ENCODE measurements at places on chromosomes 2 and 18.

GRCh38 chr2:137963535-137964065 lies 673 bp upstream of the HNMT start:
- no peak for DNase-seq

DNA sequence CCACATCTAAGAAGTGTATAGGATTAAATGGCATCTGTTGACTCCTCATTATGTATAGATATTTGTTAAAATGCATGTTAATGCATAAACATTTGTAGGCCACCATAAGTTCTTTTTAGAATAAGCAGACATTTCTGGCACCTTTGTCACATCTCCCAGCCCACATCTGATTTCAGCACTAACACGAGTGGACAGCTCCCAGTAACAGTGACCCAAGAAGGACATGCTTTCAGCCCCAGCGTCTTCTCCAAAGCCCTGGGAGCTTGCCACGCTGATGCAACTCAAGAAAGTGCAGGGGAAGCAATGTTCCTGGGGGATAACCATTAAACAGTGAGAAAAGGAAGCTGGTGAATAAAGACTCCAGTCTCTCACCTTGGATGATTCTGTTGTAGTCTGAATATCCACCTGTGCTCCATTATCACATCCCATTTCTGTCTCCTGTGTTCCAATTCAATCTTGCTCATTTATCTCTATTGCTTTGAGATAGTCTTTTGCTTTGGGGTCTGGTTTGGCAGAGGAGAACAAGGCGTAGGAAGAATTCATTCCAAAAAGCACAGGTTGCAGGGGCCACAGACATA lies 182.6 kb upstream of the THSD7B start:
- no peak for DNase-seq

DNA sequence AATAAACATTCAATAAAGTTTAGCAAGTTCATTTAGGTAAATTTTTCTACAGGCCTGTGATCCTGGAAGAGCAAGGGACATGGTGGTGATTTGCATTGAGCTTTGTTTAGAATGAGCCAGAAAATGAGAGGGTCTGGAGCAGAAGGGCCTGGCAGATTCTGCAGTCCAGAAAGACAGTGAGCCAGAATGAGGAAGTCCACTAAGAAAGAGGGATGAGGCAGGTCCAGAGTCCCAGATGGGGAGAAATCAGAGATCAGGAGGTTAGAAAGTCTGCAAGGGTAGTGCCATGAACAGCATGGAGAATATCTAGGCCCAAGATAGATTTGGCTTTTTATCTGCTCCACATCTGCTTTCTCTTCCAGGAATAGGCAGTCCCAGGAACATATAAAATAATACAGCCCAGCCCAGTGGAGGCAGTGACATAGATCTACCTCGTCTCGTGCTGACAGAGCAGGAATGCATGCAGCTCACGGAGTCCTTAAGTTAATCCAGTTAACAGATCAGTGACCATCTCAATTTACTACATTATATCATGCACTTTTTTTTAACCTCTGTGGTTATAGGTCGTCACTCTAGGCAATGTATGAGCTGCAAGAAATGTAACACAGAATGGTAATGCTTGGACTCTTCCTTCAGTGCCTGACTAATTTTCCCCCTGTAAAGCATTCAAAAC lies 429.0 kb downstream of the SUCLG1 start:
- DNase-seq = no peak

GRCh38 chr2:133787207-133787606 lies 218.9 kb upstream of the NCKAP5 start:
- DNase-seq = no peak

- peak; percentile 59 for DNase-seq
Observed at GRCh38 chr2:222423632-222424275, 589 bp upstream of the SGPP2 start.

- DNase-seq = no peak
Observed at GRCh38 chr2:199751492-199752120, 99.4 kb downstream of the FTCDNL1 start.

GRCh38 chr2:173881461-173881860 lies 83.7 kb downstream of the SP3 start:
- no peak for DNase-seq

GRCh38 chr18:43116699-43117294 lies 1.3 kb upstream of the RIT2 start:
- DNase-seq = no peak

GRCh38 chr18:76757335-76757734 lies 65.0 kb upstream of the ZNF236 start:
- no peak for DNase-seq

DNA sequence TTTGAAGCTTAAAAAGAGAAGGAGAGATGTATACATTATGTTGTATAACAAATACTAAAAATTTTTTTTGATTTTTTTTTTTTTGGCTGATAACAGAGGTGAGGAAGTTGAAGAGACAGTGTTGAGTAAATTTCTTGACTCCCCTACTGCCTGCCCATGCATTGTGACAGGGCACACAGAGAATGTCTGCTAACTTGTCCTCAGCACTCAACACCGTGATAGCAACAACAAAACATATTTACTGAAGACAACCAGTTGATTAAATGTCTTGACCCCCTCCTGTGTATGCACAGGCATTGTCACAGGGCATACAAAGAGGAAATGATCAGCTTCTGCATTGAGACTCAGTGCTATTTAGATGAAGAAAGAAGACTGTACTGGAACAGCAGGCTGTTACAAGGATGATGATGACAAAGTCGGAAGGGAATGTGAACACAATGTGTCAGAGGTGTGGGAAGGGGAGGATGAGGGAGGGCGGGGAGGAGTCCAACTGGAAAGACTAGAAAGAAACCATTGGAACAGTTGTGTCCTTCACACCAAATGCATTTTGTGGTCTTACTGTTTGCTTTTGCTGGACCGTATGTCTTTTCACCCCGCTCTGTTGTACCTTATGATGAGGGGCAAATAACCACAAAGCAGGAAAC lies 89.5 kb downstream of the CERS6 start:
- no peak for DNase-seq

DNA sequence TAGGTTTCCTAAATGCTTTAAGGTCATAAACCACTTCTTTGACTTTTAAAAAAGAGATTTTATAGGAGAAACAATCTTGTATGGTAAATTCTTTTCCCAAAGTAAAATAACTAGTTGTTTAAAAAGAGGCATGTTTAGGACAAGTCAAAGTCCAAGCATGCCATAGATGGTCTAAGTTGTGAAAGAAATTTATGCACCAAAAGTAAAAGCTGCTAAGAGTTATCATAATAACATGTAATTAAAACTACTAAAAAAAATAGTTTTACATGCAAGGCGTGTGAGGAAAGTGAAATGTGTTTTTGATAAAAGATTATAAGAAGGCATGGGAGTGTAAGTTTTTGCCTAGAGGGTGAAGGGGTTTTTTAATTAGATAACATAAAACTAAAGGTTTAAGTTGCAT lies 22.5 kb downstream of the FAM210A start:
- no peak for DNase-seq

GRCh38 chr18:21359746-21360145 lies 117.7 kb downstream of the GREB1L start:
- DNase-seq = no peak

DNA sequence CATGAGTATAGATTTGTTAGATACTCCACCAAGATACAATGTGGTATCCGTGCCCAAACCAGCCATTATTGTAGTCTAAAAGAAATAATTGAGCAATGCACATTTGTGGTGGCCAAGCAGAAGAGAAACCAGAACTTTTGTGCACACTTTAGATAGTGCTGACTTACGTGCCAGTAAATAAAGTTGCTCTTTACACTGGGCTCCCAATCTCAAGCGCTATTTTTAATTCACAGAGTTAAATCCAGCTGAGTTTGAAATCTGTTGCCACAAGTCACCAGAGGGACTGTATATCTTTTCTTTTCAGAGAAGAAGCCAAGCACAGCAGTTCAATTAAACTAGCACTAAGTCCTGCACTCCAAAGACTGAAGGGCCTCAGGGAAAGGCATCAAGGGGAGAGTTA lies 680.4 kb downstream of the TDRD15 start:
- DNase-seq = no peak

GRCh38 chr2:98872526-98872925 lies 63.5 kb downstream of the CRACDL start:
- DNase-seq = no peak

- no peak for DNase-seq
Observed at GRCh38 chr2:152056418-152056817, 42.4 kb downstream of the CACNB4 start.

DNA sequence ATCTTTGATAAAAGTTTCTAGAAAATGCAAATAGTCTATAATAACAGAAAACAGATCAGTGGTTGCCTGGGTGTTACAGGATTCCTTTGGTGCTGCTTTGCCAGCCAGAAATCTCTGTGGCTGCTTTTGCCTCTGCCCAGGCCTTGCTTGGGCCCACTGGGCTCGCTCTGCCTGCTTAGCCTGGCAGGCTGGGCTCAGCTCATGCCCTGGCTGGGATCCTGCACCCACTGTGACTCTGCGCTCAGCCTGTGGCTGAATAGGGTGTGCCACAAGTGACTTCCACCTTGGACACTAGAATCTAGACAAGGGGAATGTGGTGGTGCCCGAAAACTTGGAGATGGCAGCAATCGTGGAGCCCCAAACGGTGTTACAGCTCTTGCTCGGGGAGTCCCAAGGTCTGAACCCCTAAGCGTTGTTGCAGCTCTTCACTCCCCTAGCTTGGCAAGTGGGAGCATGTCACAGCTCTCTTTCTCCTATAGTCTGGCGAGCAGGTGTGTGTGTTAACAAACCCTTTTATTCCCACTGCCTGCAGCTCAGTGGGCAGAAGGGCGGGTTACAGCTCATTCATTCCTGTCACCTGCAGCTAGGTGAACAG lies 50.9 kb downstream of the FBXO48 start:
- no peak for DNase-seq

DNA sequence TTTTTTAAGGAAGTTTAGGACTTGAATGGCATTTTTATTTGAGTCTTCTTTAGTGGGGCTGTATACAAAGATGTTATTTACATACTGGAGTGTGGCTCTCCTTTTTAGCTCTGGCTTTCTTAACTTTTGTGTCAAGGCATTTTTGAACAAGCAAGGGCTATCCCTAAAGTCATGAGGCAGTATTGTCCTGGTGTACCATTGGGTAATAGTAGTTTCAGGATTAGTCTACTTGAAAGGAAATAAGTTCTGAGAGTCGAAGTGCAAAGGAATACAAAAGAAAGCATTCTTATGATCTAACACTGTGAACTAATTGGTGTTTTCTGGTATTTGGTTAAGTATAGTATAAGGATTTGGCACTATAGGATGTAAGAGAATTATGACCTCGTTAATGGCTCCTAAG lies 1.9 kb upstream of the CYP27A1 start:
- DNase-seq = no peak

GRCh38 chr2:199874209-199874608 lies 23.2 kb upstream of the FTCDNL1 start:
- DNase-seq = no peak

DNA sequence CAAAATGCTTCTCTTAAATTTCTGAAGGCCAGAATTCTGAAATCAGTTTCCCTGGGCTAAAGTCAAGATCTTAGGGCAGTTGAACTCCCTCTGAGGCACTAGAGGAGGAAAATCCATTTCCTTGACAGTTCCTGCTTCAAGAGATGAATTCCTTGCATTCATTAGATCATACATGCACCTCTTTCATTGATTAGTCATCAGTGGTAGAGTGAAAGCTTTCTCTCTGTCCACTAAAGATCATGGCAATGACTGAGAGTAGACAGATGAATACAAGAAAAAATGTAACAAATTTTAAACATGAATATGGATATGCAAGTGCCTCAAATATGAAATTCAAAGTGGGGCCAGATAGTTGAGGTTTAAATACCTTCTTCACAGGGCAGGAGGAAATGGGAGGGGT lies 693.4 kb upstream of the TMEFF2 start:
- no peak for DNase-seq

DNA sequence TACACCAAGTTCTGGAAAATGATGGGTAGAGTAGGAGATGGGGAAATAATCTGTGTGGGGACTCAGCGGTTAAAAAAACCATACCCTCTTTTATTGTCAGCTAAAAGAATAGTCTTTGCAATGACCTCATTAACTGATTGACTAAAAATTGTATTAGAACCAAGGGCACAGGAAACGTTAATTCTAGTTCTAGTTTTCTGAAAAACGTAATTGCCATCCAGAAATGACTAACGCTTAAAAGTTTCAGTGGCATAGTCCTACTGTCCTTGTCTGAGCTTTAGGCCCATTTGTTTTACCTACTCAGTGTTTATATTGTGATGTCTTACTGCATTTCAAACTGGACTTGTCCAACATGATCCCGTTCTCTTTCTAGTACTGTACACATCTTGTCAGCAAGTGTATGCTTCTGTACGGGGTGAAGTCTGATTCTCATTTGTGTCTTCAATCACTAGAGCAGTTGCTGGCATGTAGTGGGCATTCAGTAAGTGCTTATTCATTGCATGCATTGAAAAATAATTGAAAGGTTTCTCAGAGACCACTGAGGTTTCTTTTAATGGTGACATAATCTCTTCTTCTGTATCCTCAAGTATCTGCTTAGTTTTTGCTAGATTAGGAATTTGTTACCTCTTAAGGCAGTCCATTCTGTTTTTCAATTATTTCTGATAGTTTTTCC lies 81.5 kb downstream of the ZNF407 start:
- no peak for DNase-seq

DNA sequence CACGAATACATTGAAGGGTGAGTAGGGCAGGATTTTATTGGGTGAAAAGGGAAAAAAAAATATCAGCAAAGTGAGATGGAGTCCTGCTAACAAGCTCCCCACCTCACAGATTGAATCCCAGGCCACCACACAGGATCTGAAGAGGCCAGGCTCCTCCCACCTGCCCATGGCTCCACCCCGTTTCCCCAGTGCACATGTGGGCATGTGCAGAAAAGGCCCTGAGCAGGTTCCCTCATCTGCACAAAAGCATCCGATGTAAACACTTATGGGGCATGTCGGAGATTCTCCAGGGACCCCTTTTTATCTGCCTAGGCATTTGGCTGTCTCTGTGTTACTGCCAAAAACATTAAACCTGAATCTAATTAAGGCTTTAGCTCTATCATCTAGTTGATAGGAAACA lies 35.2 kb downstream of the SKA1 start:
- DNase-seq = no peak

- no peak for DNase-seq
Observed at GRCh38 chr2:3597567-3597966, 2.7 kb downstream of the COLEC11 start.

GRCh38 chr2:159828738-159829137 lies 30.7 kb upstream of the CD302 start:
- no peak for DNase-seq

DNA sequence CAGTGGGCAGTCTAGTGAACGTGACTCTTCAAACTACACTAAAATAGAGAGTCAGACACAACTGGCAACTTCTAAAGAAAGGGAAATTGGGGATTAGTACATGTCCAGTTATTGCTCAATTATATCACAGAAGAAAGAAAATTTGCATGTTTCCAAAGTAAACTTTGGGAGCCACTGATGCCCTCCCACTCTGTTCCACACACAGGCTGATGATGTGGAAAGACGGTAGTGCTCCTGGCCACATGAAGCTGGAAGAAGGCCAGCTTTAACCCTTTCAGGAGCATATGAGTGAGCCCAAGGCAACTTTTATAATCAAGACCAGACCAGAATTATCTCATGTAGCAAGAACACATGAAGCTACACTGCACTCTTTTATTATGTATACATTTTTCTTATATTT lies 141.0 kb downstream of the NR4A2 start:
- DNase-seq = no peak

GRCh38 chr2:233935426-233935825 lies 18.3 kb downstream of the TRPM8 start:
- no peak for DNase-seq

GRCh38 chr2:152106464-152106863 lies 7.6 kb upstream of the CACNB4 start:
- DNase-seq = no peak

- no peak for DNase-seq
Observed at GRCh38 chr2:194166818-194167217, 1490.2 kb upstream of the SLC39A10 start.

GRCh38 chr2:224869601-224870233 lies 153.6 kb upstream of the CCDC195 start:
- DNase-seq = no peak

- DNase-seq = no peak
Observed at GRCh38 chr18:9434122-9434701, 41.1 kb upstream of the RALBP1 start.
